ENCODE measurements at places on chromosomes 5 and 9.

DNA sequence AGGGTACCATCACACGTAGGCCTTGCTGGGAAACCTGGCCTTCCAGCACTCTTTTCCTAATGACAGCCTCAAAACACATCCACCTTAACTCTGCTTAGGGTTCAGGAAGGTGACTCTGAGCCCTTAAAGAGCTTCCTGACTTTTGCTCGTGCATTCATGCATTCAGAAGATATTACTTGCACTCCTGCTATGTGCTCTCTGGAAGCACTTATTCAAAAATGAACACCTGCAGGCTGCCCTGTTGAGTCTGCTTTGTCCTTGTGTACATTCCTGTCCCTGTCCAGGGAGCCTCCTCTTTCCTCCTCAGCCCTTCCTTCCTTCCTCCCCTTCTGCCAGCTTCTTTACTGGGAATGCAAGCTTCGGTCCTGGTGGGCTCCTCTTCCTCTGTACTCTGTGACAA, 61.5 kb downstream of the SPRY4 start:
- no peak for DNase-seq

DNA sequence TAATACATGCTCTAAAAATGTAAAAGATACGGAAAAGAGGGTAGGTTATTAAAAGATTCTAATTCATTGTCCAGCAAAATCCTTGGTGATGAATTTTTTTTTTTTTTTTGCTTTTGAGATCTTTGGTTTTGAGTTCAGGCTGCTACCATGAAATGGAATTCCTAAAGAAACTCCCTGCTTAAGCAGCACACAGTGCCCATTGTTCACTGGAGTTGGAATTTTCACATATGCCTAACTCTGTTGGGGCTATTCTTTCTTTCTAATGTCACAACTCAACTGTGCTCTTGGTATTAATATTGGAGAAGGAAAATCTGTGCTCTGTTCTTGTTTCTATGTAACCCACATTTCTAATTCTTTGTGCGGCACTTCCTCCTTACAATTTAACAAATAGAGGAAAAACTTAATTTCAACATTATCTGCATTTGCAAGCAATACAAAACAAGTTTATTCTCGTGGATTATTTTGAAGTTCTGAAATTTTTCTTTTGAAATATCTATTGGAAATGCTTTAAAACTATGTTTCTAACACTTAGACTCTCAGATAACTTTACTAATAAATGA, 21.6 kb downstream of the MATR3 start:
- no peak for DNase-seq

DNA sequence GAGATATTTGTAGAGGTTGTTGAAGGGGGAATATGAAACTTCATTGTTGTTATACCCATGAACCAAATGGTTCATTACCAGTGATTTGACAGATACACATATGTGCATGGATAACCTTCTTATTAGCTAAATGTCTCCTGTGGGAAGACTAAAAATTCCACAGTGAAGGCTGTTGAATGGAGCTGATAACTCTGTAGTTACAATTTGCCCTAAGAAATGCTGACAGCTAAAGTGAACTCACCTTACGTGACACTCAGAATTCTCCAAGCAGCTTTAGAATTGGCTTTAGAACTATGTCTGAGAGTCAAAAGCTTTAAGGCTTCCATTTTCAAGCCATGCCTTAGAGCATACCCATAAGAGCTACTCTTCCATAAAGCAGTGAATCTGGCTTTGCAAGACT, 276.9 kb downstream of the PRELID2 start:
- no peak for DNase-seq

GRCh38 chr9:34242830-34243229, 64.0 kb downstream of the UBAP1 start:
- no peak for DNase-seq

DNA sequence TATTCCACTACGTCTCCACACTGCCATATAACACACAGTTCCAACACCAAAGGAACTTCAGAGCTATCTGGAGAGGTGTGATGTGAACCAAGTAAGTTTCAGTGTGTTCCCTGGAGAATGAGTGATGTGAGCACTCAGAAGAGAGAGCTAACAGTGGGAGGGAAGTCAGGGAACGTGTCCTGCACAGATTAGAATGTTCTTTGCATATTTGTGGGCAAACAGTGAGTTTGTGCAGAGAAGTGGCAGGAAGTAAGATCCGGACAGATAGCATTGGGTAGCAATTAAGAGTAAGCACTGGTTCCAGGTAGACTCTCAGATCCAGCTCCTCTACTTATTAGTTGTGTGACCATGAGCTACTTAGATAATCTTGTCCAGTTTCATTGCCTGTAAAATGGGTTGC, 206.4 kb downstream of the PDZD2 start:
- DNase-seq, result no peak

- no peak for DNase-seq
These were observed 85.0 kb downstream of the PSD2 start for GRCh38 chr5:139880416-139881142.

- no peak for DNase-seq
These were observed 32.8 kb upstream of the NMUR2 start for GRCh38 chr5:152437866-152438265.

DNA sequence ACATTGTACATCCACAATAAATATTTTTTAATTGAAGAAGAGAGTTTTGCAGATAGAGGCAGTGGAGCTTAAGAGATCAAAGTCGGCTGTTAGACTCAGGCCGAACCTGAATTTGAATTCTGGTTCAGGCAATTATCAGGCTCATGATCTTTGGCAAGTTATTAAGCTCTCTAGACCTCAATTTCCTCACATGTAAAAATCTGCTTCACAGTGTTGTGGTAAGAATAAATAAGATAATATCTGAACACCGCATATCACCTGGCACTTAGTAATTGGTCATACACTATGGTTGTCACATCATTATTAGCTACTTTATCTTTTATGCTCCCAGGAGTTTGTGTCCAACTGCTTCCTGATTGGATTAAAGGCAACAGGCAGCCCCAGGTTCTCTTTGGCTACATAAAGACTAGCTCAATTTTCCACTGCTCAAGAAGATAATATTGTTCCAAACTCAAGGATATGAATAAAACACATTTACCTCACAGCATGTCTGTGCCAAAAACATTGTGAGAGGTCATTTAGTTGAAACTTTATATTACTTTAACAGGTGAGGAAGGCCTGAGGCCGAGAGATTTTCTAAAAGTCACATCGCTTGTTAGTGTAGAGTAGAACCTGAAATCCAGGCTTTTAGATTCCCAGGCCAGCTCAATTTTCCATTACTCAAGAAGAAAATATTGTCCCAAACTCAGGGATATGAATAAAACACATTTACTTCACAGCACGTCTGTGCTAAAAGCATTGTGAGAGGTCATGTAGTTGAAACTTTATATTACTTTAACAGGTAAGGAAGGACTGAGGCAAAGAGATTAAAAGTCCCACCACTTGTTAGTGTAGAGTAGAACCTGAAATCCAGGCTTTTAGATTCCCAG, 289.2 kb upstream of the PTGER4 start:
- no peak for DNase-seq

- DNase-seq, result no peak
These were observed 700.2 kb downstream of the IRX1 start for GRCh38 chr5:4295663-4296339.

DNA sequence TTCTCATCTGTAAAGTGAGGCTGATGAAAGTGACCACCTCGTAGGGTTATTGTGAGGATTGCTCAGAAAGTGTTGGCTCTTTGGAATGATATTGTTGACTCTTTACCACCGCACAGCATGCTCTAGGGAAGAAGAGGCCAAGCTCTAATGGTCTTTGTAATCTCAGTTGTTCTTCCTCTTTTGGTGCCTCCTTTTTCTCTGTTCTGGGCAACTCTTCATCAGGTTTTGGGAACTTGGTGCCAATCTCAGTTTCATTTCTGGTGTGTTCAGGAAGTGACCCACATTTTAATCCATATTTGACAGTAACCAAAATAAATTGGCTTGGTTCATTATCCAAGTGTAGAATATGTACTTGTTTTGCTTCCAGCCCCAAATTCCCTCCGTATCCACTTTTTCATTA, 25.1 kb downstream of the ARHGAP26 start:
- no peak for DNase-seq

DNA sequence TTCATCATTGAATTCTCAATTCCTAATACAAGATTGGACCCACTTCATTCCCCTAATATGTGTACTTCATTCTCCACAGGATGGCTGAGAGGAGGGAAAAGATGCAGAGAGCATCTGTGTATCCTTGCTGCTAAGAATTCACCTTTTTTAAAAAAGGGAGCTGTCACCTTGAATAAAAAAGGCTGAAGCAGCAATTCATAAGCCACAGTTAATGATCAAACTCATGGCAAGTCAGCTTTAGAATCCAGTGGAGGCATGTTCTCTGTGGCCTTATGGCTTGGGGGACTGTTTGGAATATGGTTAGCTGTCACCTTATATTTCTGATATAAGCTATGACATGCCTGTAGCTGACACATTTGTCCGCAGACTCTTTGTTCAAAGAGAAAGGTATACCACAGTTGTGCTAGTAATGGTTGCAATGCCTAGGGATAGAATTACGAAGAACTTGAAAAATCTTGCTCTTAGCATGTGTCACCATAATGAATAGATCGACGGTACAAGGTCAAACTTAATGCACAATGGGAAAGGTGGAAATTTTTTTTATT, 256.8 kb upstream of the TNC start:
- no peak for DNase-seq

DNA sequence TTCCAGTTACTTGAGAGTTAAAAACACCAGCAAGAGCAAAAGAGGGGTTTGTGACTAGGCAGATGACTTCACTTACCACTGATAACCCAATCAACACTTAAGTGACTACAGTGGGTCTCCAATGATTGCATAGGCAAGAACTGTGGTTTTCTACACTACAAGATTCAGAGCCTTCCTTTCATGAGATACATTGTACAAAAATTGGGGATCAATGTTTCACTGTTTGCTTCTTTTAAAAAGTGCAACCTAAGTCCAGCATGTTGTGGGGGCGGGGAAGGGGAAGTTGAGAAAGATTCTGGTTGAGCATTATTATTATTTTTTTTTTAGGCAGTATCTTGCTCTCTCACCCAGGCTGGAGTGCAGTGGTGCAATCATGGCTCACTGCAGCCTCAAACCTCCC, 3.6 kb downstream of the IQGAP2 start:
- no peak for DNase-seq

- DNase-seq, result peak; percentile 53
These were observed 1.1 kb downstream of the KIF2A start for GRCh38 chr5:62306896-62307689.

DNA sequence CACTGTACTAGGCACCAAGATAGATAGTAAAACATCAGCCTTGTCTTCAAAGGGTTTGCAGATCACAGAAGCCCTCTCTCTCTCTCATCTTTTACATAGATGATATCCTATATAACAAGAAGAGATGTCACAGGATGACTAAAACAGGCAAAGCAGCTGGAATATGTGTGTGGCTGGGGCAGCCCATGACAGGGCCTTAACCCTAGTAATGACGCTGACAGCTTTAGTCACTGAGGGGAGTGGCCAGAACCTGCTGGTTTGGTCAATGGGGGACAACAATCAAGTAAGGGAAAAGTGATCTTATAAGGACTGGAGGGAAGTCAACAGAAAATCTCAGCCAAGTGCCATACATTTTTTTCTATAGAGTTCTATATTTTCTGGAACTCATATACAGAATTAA, 41.9 kb upstream of the RIC1 start:
- peak; percentile 54 for DNase-seq

DNA sequence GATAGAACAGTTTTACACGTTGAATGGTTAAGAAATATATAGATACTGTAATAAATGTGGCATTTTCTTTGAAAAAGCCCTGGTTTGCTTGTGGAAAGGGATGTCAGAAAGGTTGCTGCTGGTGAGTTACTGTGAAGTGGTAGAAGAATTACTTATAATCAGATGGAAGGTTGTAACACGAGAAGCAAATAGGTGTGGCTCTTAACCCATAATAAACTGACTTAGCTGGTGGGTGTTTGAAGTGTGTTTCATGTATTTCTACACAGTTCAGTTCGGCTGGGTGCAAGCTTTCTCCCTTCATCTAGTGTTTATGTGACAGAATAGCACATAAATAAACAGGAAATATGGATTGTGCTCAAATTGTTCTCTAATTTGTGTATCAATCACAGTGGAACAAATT, 5.5 kb downstream of the CNOT6 start:
- DNase-seq, result no peak

DNA sequence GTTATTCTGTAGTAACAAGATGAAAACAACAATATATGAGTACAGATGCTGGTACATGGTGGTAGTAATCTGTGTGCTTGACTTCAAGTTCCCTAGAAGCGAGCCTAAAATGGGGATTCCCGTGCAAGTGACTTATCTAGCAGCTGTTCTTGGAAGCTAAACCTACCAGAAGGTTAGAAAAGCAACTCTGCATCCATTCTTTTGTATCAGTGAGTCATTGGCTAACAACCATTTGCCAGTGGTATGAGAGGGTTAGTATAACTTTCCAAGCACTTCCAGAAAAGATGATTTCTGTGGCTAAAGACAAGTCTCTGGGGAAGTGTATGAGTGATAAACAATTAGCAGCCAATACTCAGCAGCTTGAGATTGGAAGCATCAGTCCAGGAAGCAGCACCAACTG, 787.7 kb upstream of the CDH6 start:
- DNase-seq, result no peak

GRCh38 chr5:88889189-88890069, 6.4 kb upstream of the MEF2C start:
- no peak for DNase-seq

DNA sequence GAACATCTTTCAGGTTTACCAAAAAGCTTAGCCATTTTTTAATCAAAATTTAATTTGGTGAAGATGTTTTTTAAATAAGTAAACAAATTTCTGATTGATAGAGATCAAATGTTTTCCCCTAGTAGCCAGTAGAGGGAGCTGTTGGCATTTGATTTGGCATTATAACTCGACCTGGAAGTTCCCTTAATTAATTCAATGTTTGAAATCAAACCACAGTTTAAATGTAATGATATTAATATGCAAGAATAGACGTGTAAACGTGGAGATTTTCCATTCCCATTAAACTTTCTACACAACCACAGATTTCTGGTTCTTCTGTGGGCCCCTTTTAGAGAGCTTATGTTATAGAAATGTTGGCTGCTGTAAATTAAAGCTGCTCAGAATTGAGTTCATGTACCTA, 148.1 kb upstream of the MPDZ start:
- DNase-seq, result peak; percentile 9

GRCh38 chr9:131625508-131625787, 80.1 kb downstream of the PRRT1B start:
- no peak for DNase-seq

DNA sequence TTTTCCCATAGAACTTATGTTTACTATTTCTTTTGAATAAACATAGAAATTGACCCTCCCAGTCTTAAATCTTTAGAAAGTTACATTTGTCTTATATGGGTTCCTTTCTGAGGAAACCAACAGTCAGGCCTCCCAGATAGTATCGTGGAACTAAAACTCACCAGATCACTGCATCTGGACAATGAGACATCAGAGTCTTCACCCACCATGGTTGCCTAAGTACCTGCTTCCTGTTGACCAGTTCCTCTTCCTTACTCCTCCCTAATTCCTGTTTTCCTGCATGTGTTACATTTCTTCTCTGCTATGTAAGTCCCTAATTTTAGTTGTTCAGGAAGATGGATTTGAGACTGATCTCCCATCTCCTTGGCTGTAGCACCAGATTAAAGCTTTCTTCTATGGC, 462.2 kb downstream of the DIRAS2 start:
- DNase-seq, result no peak

GRCh38 chr9:113914517-113914916, 38.4 kb downstream of the ZNF618 start:
- no peak for DNase-seq

- DNase-seq, result peak; percentile 25
These were observed 56.8 kb downstream of the FGF10 start for GRCh38 chr5:44332285-44332971.

Data from activated CD4-positive, alpha-beta T cell treated with anti-CD3 and anti-CD28 coated beads, Interleukin-2, Interleukin-4, amounts not matched to agents 100 ng/mL and 50 ng/mL, durations not matched to agents 16 hours and 8 hours (primary cell).